ENCODE measurements at places on chromosomes 16 and 17.
A peak's percentile ranks its signal among the peaks of the same experiment; 100 is the strongest.

DNA sequence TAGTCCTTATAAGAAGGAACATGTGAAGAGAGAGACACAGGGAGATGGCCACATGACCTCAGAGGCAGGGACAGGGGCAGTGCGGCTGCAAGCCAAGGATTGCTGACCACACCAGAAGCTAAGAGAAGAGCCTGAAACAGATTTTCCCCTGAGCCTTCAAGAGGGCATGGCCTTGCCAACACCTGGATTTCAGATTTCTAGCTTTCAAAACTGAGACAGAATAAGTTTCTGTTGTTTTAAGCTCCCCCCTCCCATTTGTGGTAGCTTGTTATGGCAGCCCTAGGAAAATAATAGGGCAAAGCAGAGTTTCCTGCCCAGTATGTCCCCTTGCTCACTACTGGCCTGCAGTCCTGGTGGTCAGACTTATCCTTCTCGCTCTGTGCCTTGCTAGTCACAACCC, 204.5 kb downstream of the CCDC182 start:
- no peak for DNase-seq

DNA sequence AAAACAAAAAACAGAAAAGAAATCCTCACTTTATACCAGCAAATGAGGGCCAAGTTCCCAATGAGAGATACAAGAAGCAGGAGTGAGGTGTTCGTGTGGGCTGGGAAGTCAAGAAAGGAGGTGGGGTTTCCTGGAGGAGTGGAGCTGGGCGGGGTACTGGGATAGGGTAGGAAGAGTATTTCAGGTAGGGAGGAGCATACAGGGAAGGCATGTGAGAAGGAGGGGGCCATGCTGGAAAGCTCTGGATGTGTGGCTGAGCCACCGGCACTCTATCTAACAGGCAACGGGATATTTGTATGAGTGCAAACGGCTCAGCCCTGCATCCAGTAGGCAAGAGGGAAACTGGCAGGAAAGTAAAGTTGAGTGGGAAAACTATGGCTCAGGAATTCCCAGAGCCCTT, 4.2 kb downstream of the OR3A2 start:
- DNase-seq, result no peak

GRCh38 chr17:77959126-77959925, 823 bp downstream of the TNRC6C start:
- DNase-seq, result peak; percentile 22

GRCh38 chr17:16286009-16286946, 67.0 kb downstream of the CENPV start:
- peak; percentile 92 for DNase-seq

- DNase-seq, result no peak
Observed at GRCh38 chr17:33014751-33015150, 23.1 kb downstream of the SPACA3 start.

DNA sequence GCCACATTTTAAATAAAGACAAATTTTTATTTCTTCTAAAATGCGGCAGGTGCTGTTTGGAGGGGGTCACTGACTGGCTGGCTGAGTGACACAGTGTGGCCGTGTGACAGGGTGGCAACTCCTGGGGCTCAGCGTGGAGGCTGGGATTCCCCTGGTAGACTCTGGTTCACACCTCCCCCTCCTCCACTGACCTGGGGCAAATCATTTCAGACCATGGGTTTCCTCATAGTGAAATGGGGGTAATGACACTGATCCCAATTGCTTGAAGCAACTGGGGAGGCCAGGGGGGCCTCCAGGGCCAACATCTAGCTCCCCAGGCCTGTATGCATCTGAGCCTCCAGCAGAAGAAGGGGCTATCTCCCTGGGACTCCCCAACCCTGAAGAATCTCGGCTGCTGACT, 6.6 kb downstream of the HSD11B2 start:
- no peak for DNase-seq

GRCh38 chr16:54503856-54504219, 217.3 kb upstream of the IRX3 start:
- DNase-seq, result no peak

DNA sequence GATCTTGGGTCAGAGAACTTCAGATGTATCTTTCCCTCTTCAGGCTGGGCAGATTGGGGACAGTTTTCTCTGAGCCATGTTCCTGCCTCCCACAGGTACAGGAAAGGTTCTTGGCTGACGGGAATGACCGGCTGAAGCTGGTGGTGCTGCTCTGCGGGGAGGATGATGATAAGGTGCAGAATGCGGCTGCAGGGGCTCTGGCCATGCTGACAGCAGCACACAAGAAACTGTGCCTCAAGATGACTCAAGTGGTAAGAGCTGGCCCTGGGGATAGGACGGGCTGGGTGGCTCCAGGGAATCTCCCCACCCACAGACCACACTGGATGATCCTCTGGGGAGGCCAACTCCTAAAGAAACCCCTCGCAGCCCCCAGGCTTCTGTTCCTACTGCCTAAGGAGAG, 10.9 kb downstream of the SLC35G3 start:
- no peak for DNase-seq

- no peak for DNase-seq
Observed at GRCh38 chr17:8289103-8289397, 580 bp downstream of the RANGRF start.

DNA sequence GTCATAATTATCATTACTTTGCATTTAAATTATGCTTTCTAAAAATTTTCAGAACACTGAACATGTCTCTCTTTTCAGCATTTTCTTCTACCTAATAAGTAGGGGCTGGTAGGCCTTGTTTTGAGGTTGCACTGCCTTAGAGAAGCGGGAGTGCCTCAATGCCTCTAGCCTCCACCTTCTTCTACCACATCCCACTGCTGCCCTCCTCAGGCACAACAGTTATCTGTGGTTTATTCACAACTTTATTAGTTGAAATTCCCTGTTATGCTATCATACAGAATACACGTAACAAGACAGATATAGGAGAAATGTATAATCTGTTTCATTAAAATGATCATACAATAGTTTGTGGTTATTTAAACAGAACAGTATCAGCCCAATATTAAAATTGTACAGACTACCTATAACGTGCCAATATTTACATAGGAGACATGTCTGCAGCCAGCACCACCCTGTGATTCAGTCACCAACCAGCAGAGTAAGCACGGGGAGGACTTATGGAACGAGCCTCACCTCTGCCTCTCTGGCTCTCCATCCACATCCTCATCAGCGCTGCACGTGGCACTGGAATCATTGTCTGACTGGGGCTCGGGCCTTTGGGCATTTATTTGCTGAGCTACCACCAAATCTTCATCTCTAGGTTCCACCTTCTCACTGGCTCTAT, 101.2 kb downstream of the TTC19 start:
- DNase-seq, result no peak

- DNase-seq, result no peak
Observed at GRCh38 chr16:17351441-17352035, 119.2 kb downstream of the XYLT1 start.

DNA sequence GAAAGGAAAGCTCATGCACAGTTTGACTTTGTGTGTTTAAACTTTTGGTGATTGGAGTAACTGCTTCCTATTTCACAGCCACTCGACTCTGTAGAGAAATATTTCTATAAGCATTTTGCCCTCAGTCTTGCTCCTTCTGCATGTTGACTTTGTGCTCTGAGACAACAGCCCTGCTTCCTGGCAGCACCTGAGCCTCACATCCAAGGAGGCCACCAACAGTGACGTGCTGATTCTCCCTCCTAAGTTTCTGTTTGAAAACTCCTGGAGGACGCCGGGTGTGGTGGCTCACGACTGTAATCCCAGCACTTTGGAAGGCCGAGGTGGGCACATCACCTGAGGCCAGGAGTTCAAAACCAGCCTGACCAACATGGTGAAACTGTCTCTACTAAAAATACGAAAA, 23.9 kb upstream of the WSB1 start:
- no peak for DNase-seq

GRCh38 chr17:64448665-64449512, at the start of gene MILR1:
TSS of gene MILR1 (plus strand) at chr17:64449115. CDS start at chr17:64449169, 54 bp downstream.
- DNase-seq, result peak; percentile 18

- DNase-seq, result no peak
Observed at GRCh38 chr16:87954826-87955225, 3.6 kb downstream of the BANP start.

DNA sequence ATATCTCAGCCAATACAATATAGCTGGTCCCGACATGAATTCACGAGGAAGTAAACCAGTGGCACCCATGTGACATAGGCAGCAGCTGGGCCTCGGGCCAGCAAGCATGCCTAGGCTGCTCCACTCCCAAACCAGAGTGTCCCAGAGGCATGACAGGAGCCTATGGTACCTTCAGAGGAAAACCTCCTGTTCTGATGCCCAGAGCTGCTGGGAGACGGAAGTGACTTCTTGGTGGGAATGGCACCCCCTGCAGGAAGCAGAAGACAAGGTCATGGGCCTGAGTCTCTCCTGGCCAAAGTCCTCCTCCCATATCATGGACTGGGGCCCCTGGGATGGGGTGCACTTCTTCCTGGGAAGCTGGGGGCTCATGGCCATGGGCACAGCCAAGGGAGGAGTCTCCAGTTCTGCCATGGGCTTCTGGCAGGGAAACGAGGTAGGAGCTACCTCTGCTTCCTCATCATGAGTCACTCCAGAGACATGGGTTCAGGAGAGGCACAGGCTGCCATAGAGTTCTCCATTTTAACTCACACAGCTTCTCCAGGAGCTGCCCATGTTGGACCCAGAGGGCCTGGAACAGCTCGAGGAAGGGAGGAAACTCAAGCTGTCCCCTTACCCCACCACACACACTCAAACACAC, 13.4 kb downstream of the FBF1 start:
- DNase-seq, result no peak
